Skeletal muscle cell (primary cell): ENCODE measurements at places on chromosomes 2 and 18.
A peak's percentile ranks its signal among the peaks of the same experiment; 100 is the strongest.

- DNase-seq = peak; percentile 95
These were observed 148.3 kb upstream of the KLHL14 start for GRCh38 chr18:32920796-32921787.

DNA sequence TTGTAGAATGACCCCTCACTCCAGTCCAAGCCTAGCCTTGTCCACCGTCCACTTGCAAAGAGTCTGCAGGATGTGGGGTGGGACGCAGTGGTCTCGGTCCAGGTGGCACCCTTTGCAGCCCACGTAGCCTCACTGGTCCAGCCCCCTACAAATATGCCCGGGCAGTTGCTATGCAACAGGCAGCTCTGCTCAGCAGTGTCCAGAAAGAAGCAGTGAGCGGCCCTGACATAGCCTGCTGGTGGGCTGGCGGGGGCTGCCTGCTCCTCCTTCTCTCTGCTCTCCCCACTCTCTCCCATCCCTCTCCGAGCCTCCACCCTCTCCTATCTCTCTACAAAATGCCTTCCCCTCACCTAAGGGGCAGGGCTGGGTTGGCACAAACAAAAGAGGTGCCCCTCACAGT lies 233.4 kb downstream of the CELF4 start:
- no peak for DNase-seq

GRCh38 chr2:102615620-102616436 lies 3.5 kb upstream of the SLC9A2 start:
- DNase-seq = no peak

DNA sequence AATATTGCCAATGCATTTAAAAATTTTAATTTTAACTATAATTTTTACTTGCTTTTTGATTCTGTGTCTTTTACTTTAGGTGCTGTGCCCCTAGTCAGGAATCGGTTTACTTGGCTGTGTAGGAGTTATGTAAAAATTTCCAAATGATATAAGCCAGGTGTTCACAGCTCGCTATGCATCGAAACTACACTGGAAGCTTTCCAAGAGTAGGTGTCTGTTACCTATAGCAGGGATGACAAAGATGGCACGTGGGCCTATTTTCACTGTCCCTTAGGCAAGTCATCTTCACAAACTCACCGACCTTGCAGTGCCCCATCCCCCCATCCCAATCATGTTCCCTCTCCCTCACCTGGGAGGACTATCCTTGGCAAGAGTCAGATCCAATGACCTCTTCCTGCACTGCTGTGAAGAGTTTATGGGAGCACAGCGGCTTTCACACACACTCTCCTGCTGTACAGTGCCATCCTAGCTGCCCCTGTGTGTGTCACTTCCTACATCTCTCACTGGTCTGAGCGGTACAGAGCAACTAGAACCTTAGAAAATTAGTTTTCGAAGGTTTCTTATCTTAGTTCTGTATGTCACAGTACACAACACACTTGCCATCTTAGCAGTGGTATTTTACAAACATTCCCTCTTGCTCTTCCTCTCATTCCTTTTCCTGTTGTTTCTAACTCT lies 49.2 kb upstream of the NAB1 start:
- no peak for DNase-seq

- no peak for DNase-seq
These were observed 148.2 kb upstream of the ITGA4 start for GRCh38 chr2:181308766-181309515.

DNA sequence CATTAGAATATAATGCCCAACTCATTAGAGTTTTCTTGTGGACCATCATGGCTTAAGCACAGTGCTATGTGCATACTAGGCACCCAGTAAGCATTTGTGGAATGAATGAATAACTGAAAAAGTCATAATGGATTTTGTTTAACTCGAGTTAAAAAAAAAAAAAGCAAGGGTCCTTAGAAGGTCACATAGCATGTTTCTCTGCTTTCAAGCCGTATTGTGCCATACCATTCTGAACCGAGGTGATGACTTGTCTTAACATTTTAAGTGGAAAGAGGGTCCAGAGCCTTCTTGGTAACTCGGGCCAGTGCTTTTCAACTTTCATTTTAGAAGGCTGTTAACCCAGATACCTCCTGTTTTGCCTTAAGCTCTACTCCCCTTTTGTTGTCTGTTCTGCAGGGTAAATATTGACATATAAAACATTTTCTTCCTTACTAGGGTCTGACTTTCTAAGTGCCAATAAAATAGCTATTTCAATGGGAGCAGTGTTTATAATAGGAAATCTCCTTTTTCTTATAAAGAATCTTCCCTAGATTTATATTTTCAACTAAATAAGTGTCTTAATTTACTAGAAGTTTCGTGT lies 787 bp upstream of the ADGRF3 start:
- DNase-seq = no peak

GRCh38 chr2:150586858-150587257 lies 99.4 kb upstream of the RND3 start:
- no peak for DNase-seq

GRCh38 chr2:32009516-32010256 lies 1.1 kb downstream of the MEMO1 start:
- no peak for DNase-seq

DNA sequence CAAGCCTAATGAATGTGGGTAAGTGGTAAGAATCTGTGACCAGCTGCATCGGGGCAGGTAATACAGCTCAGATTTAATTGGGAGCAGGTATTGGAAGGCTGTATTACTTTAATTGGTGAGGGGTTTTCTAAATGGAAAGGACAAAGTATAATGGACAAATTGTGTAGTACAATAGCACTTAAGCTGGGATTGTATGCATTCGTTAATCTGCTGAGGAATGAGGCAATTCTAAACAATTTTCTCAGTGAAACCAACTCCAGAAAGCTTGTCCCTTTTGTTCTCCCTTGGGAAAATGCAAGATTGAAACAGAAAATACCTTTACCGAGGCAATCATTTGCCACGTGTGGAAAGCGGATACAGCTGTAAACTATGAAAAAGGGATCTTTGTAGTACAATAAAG lies 801.6 kb upstream of the POU3F3 start:
- no peak for DNase-seq

GRCh38 chr18:24802456-24802855 lies 342.0 kb downstream of the HRH4 start:
- no peak for DNase-seq

GRCh38 chr18:40849886-40850285 lies 1105.1 kb upstream of the PIK3C3 start:
- no peak for DNase-seq

GRCh38 chr2:147083664-147084063 lies 761.2 kb upstream of the ACVR2A start:
- DNase-seq = no peak

GRCh38 chr2:11616851-11617415 lies 53.1 kb downstream of the NTSR2 start:
- no peak for DNase-seq

GRCh38 chr2:71923887-71924533 lies 223.7 kb downstream of the CYP26B1 start:
- peak; percentile 25 for DNase-seq

DNA sequence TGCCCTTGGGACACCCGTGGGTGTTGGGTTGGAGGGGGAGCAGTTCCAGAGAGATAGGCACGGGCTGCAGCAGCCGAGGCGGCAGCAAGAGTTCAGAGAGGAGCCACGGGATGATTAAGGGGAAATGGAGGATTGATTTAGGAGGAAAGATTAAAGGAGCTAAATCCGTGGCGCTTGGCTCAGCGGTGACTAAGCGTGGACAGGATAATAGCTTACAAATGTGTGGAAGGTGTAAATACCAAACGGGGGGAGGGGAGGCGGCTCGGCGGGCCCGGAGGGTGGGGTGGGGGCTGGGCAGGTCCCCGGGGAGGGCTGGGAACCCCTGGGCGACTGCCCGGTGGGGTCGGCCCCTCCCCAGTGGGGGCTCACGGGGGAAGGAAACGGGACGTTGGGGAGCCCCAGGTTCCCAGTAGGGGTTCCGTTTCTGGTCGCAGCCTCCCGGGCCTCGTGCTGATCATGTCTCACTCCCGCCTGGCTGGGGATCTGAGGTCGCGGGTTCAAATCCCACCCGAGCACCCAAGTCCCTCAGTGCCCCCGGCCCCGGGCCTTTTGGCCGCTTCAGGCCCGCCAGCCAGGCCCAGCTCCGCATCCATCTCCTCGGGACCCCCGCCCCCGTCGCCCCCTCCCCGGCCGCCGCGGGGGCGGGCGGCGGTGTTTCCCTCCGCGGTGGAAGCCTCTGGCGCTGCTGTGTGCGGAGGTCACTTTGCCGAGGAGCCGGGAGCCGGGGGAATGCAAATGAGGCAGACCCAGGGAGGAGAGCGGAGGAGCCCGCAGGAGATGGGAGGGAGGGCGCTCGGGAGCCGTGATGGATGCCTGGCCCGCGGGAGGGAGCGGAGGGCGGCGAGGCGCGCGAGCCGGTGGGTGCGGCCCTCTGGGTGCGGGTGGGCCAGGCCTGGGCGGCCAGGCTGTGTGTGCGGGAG lies 8.1 kb downstream of the ASIC4 start:
- DNase-seq = no peak

DNA sequence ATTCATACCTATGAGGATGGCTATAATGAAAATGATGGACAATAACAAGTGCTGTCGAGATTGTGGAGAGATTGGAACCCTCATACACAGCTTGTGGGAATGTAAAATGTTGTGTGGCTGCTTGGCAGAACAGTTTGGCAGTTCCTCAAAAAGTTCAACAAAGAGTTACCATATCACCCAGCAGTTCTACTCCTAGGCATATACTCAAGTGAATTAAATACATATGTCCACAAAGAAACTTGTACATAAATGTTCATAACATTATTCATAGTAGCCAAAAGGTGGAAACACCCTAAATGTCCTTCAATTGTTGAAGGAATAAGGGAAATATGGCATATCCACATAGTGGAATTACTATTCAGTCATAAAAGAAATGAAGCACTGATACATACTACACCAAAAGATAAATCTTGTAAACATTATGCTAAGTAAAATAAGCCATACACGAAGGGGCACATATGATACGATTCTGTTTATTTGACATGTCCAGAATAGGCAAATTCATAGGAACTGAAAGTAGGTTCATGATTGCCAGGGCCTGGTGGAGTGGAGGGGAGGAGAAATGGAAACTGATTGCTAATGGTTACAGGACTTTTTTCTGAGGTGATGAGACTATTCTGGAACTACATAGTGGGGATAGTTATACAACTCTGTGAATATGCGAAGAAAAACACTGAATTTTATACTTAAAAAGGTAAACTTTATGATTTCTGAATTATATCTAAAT lies 92.1 kb downstream of the ADAM23 start:
- DNase-seq = no peak

DNA sequence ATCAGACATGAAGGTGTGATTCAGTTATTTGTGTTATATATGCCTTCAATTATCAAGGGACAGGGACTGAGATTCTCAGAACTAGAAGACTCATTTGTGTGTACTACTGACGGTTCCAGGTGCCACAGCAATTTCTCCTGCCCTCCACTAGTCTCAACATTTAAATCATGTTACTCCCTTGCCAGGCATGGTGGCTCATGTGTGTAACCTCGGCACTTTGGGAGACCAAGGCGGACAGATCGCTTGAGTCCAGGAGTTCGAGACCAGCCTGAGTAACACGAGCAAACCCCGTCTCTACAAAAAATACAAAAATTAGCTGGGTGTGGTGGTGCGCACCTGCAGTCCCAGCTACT lies 1.1 kb downstream of the CNDP2 start:
- no peak for DNase-seq

DNA sequence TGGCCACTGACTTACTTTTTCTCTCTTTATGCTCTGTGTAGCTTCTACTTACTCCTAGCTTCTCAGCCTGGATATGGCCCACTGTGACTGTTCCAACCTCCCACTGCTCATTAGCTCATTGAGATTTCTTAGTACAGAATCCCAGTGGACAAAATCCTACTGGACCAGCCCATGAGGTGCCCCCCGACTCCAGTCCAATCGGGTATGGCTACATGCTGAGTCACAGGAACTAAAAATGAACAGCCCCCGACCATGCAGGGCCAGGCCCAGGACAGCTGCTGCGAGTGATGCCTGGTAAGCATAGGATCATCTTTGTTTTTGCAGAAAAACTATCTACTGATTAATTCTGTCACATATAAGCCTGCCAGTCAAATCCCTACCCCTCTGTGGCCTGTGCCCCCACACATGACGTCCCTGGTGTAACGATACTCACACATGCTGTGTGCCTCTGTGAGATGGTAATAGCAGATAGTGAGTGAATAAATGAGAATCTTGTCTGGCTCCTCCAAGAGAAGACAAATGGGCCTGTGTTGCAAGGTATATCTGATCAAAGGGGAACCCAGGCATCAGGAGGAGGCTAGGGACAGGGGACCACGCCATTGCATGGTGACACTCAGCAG lies 85.9 kb upstream of the KLF7 start:
- peak; percentile 67 for DNase-seq

- peak; percentile 11 for DNase-seq
These were observed 297.5 kb downstream of the PIEZO2 start for GRCh38 chr18:10851824-10852319.

DNA sequence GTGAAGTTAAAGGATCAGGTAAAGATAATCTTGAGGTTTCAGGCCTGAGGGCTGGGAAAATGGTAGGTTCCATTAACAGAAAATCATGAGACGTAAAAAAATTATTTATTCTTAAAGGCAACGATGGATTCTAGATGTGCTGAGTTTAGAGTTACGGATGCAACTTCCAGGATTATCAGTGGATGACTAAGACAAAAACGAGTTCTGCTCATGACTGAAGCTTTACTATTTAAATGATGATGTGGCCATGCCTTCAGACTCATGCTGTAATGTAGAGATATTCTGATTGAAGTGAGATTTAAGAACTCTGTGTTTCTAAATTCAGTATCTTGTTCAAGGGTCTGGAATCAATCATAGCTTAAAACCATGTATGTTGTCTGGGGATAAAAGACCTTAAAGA lies 5.0 kb downstream of the TMEM237 start:
- no peak for DNase-seq

DNA sequence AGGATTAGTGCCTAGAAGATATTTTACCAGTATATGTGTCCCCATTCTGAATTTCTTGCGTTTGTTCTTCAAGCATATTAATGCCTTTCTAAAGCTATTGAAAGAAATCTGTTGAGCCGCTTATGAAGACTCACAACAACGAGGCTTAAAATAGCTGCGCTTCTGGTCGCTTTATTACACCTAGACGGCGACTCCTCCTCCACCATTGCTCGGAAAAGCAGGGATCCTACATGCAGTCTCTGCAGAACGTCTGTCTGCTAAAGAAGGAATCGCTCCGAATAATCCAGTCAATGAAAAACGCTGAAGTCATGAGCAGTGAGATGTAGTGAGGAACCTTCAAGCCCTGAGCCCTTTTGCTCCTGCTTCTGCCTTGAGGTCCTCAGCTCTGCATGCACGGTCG lies 94.8 kb upstream of the ZNF516 start:
- DNase-seq = no peak

GRCh38 chr2:130391058-130391871 lies 35.4 kb downstream of the PTPN18 start:
- DNase-seq = peak; percentile 39

- DNase-seq = no peak
These were observed 7.3 kb downstream of the EMX1 start for GRCh38 chr2:72924353-72925240.

DNA sequence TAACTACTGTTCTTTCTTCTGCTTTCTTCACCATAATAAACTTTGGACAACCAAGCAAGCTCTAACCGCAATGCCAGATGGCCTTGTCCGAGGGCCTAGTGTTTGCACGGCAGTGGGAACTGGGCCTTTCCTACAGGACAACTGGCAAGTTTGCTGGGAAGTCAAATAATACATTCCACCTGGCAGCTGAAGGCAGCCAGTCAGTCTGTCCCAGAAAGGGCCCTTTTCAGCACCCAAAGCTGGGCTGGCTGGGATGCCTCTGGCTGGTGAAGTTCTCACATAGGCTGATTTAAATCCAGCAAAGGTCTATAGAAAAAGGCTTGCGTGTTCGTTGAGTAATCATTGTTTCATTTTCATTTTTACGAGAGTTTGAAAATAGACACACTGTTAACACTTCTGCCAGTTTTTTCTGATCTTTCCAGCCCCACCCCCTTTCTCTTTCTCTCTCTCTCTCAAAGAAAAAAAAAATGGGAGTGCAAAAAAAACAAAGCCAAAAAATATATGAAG lies 110.0 kb upstream of the EPAS1 start:
- DNase-seq = no peak
